ENCODE measurements at places on chromosomes 1 and 21.

DNA sequence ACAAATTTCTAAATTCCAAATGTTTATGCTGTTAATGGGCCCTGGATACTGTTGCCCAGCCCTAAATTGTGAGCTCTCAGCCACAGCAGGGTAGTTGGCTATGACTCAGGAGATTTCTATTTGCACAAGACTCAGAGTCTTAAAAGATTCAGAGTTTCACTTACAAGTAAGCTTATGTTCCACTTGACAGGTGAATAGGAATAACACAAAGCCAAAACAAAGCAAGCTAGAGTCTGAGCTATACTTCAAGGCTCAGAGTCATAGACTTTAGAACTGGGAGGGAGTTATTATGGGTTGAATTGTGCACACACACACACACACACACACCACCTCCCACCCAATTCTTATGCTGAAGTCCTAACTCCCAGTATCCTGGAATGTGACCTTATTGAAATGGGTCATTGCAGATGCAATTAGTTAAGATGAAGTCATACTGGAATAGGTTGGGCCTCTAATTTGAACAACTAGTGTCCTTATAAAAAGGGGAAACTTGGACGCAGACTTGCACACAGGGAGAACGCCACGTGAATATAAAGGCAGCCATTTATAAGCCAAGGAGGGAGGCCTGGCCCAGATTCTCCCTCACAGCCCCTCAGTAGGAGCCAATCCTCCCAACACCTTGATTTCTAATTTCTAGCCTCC is 30.2 kb downstream of the PRDX6 start:
- DNase-seq, result no peak

- no peak for DNase-seq
These were observed 11.4 kb upstream of the ZSCAN20 start for GRCh38 chr1:33460947-33461629.

DNA sequence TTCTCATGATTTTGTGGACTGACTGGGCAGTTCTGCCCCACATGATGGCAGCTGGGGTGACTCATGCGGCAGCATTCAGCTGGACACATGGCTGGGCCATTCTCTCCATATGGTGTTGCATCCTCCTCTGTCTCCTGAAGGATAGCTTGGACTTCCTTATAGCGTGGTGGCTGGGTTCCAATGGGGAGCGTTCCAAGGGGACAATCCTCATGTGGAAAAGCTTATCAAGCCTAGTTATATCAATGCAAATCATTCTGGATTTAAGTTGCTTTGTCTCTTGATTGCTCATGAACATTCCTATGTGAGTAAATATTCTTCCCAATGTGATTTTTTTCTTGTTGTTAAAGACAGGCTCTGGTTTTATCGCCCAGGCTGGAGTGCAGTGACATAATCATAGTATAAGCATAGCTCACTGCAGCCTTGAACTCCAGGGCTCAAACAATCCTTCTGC is 13.2 kb upstream of the SLC2A1 start:
- DNase-seq, result no peak

- DNase-seq, result no peak
These were observed 71.0 kb upstream of the KLHDC7A start for GRCh38 chr1:18409609-18410237.

DNA sequence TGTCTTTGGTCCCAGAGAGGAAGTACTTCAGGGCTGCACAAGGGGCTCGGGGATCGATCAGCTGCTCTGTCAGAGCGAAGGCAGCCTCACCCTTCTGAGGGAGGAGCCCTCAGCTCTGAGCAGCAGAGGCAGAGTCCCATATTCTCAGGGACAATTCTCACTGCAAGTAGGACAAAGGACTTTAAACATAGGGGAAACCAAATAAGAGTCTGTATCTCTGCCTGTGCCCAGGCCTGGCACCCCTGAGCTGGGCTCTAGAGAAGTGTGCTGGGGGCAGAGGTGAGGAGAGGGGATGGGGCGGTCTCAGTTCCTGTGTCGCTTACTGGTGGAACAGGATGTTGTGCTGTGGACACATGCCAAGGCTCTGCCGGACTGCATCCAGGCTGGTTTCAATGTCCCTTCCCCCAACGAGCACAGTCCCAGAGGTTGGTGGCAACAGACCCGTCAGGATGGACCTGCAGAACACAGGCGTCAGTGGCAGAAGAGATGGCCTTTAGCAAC is 76.6 kb downstream of the ABCA4 start:
- no peak for DNase-seq

- DNase-seq, result no peak
These were observed 52.3 kb downstream of the UBE4B start for GRCh38 chr1:10085076-10085475.

Data from activated CD4-positive, CD25-positive, alpha-beta regulatory T cell (primary cell).